Aorta (tissue), 5 donors: ENCODE measurements at places on chromosomes 7 and 10. TPM values are rescaled to one million over a fixed set of nuclear protein-coding genes. Genes with fewer than 3 reads are reported as not detected.

DNA sequence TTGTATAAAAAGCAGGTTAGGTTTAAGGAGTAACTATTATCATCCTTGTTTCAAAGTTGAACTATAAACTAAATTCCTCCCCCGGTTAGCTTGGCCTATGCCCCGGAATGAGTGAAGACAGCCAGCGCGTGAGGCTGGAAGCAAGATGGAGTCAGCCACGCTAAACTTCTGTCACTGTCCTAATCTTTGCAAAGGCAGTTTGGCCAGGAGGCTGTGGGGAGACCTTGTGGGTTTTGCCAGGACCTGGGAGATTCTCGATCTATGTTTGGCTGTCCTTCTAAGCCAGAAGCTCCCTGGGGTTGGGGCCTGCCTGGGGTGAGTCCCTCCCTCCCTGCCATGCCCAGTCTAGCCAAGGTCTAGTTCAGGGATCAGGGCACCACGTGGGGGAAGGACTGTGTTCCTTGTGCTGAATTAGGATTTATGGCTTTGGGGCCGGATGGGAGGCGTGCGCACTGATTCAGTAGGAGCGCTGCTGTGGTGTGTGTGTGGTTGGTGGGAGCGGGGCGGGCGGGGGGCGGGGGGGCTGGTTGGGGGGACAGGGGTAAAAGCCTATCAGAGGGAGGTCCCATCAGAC lies 871 bp upstream of the GTF2IRD1 start:
- no peak for DNase-seq

- DNase-seq: no peak
These were observed 731 bp upstream of the CRPPA start for GRCh38 chr7:16422103-16422435.

GRCh38 chr7:82469207-82469606 lies 25.6 kb upstream of the CACNA2D1 start:
- no peak for DNase-seq

- DNase-seq: no peak
These were observed 14.7 kb downstream of the OGA start for GRCh38 chr10:101803511-101803910.

- DNase-seq: no peak
These were observed 84.1 kb downstream of the GNAI1 start for GRCh38 chr7:80218723-80219122.

- peak; percentile 89 for DNase-seq
These were observed 4.3 kb upstream of the MARVELD1 start for GRCh38 chr10:97708976-97709946.

ABLIM1 gene
- 13.6 TPM for polyA plus RNA-seq

TES gene
- polyA plus RNA-seq: 73.6 TPM

FRMPD2 gene
- not detected for polyA plus RNA-seq
